A549 treated with dexamethasone at 1 μM for 4 hours (cell line): ENCODE measurements at places on chromosomes 5 and 9. TPM values are rescaled to one million over a fixed set of nuclear protein-coding genes. Genes with fewer than 3 reads are reported as not detected.

Gene SLC1A1
- 0.71 to 1.2 TPM (median 1.1 TPM) in 5 replicates for total RNA-seq

Gene LCP2
- total RNA-seq = not detected in 5 replicates

Gene BARHL1
- total RNA-seq = not detected in 5 replicates

Gene KIF24
- total RNA-seq = 2.5 to 3.7 TPM (median 3.5 TPM) in 5 replicates

Gene GGTA1
- total RNA-seq = not detected in 5 replicates

Gene ANKRD18B
- total RNA-seq = 4.0 to 10.0 TPM (median 6.1 TPM) in 5 replicates

Gene SLC27A4
- 30.9 to 49.0 TPM (median 46.0 TPM) in 5 replicates for total RNA-seq

Gene NUP188
- 31.2 to 48.0 TPM (median 46.4 TPM) in 5 replicates for total RNA-seq

Gene PCDHA12
- 2.8 to 3.7 TPM (median 2.9 TPM) in 5 replicates for total RNA-seq

Gene RASGEF1C
- 0.05 to 0.23 TPM (median 0.11 TPM) in 5 replicates for total RNA-seq

Gene WNK2
- 4.6 to 7.9 TPM (median 6.8 TPM) in 5 replicates for total RNA-seq

Gene PCDHGC4
- total RNA-seq = not detected in 5 replicates

Gene SHC3
- total RNA-seq = 0.17 to 0.39 TPM (median 0.22 TPM) in 5 replicates

Gene BTNL8
- total RNA-seq = not detected in 5 replicates

Gene STPG3
- total RNA-seq = not detected in 5 replicates

Gene BICD2
- 25.6 to 38.1 TPM (median 36.0 TPM) in 5 replicates for total RNA-seq

Gene ROPN1L
- 1.7 to 2.2 TPM (median 2.0 TPM) in 5 replicates for total RNA-seq

Gene TTC33
- 8.2 to 13.9 TPM (median 11.9 TPM) in 5 replicates for total RNA-seq

Gene PCDHB6
- total RNA-seq = 0.74 to 1.2 TPM (median 0.88 TPM) in 5 replicates

Gene C5orf52
- not detected in 5 replicates for total RNA-seq

Gene CDC25C
- 9.0 to 11.0 TPM (median 9.7 TPM) in 5 replicates for total RNA-seq

Gene BTNL3
- not detected in 5 replicates for total RNA-seq

Gene DMRT3
- total RNA-seq = not detected in 5 replicates

Gene SOX30
- 0.06 to 0.14 TPM (median 0.08 TPM) in 3 of 5 replicates, not detected in the others for total RNA-seq

Gene CEP120
- total RNA-seq = 8.4 to 12.4 TPM (median 10.4 TPM) in 5 replicates

Gene ERBIN
- 24.0 to 34.9 TPM (median 32.5 TPM) in 5 replicates for total RNA-seq

Gene ARHGEF28
- 9.5 to 12.9 TPM (median 11.0 TPM) in 5 replicates for total RNA-seq

Gene GZMA
- total RNA-seq = not detected in 5 replicates

Gene TIMD4
- total RNA-seq = 0.60 to 1.6 TPM (median 1.5 TPM) in 5 replicates

Gene NMUR2
- 0.05 to 0.22 TPM (median 0.11 TPM) in 3 of 5 replicates, not detected in the others for total RNA-seq

Gene OSMR
- total RNA-seq = 52.0 to 72.9 TPM (median 67.0 TPM) in 5 replicates

Gene NTNG2
- total RNA-seq = 0.57 to 2.3 TPM (median 1.5 TPM) in 5 replicates

Gene ANKRD31
- 0.03 to 0.06 TPM (median 0.05 TPM) in 4 of 5 replicates, not detected in the other for total RNA-seq

Gene SPOCK1
- total RNA-seq = 10.6 to 24.2 TPM (median 20.1 TPM) in 5 replicates

Gene LECT2
- not detected in 5 replicates for total RNA-seq

Gene DOK3
- total RNA-seq = 1.8 to 5.4 TPM (median 3.9 TPM) in 5 replicates

Gene WNT8A
- not detected in 5 replicates for total RNA-seq

Gene MED27
- 31.2 to 35.6 TPM (median 32.4 TPM) in 5 replicates for total RNA-seq

Gene PRSS3
- 8.5 to 9.9 TPM (median 8.9 TPM) in 5 replicates for total RNA-seq

Gene MAP1B
- total RNA-seq = 38.7 to 66.7 TPM (median 54.5 TPM) in 5 replicates

Gene RIOK2
- total RNA-seq = 20.3 to 29.1 TPM (median 24.1 TPM) in 5 replicates

Gene HTR4
- total RNA-seq = not detected in 5 replicates

Gene SLC9A3
- 1.7 to 2.3 TPM (median 2.1 TPM) in 5 replicates for total RNA-seq

Gene SLC25A48
- 0.16 to 0.41 TPM (median 0.29 TPM) in 5 replicates for total RNA-seq

Gene RANBP3L
- total RNA-seq = not detected in 5 replicates

Gene FNIP1
- total RNA-seq = 10.5 to 15.3 TPM (median 11.8 TPM) in 5 replicates

Gene ENHO
- 1.3 to 2.4 TPM (median 1.8 TPM) in 5 replicates for total RNA-seq

Gene C9
- not detected in 5 replicates for total RNA-seq

Gene PPP3R2
- total RNA-seq = not detected in 5 replicates

Gene BRINP1
- 0.11 to 0.39 TPM (median 0.20 TPM) in 5 replicates for total RNA-seq

Gene PCDH12
- 0.01 to 0.06 TPM (median 0.02 TPM) in 3 of 5 replicates, not detected in the others for total RNA-seq

Gene NDUFB6
- 82.9 to 115 TPM (median 93.5 TPM) in 5 replicates for total RNA-seq
